ENCODE measurements at places on chromosomes 6 and 20.
A peak's percentile ranks its signal among the peaks of the same experiment; 100 is the strongest.

DNA sequence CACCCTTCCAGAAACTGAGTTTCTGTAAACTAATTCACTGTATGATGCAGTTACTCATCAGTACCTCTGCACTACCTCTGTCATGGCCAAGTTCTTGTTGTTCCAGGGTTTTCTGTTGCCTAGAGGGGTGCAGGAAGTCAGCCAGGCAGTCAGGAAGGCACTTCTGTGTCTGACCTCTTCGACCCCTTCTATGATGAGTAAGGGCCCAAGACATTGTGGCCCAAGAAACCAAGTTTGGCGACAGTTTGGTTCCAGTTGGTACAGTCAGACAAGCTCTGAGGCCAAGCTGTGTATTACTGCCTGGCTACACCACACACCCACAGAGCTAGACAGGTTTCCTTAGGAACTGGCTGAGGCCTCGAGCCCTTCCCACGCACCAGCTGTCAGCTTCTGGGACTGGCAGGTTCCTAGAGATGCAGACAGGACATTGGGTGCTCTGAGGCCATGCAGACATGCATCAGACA lies 41.2 kb downstream of the TRAF3IP2 start:
- DNase-seq = no peak

- DNase-seq = no peak
Measured at GRCh38 chr6:97437087-97437486, 154.1 kb upstream of the MMS22L start.

- no peak for DNase-seq
Measured at GRCh38 chr20:25437153-25437581, 29.7 kb downstream of the GINS1 start.

GRCh38 chr6:144749263-144749662 lies 464.1 kb downstream of the UTRN start:
- no peak for DNase-seq

GRCh38 chr6:6534399-6534798 lies 54.1 kb upstream of the LY86 start:
- no peak for DNase-seq

GRCh38 chr20:965956-966355 lies 36.2 kb downstream of the RSPO4 start:
- DNase-seq = no peak

GRCh38 chr6:6943421-6943820 lies 164.3 kb upstream of the RREB1 start:
- DNase-seq = no peak

DNA sequence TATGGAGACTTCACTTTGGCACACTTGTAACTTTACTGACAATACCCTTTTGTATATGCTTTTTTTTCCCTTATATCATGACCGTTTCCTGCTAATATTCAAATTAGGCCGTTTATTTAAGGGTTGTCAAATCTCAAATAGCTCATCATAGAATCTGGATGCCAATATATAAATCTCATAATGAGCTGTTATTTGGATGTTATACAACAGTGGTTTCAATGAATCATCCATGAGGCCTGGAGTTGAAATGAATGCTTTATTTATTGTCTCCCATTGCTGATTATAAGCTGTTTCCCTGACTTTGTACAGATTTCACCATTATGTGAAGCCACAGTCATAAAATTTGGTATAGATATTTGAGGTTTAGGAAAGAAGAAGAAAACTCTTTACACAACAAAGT lies 256.1 kb downstream of the PLCB1 start:
- no peak for DNase-seq

DNA sequence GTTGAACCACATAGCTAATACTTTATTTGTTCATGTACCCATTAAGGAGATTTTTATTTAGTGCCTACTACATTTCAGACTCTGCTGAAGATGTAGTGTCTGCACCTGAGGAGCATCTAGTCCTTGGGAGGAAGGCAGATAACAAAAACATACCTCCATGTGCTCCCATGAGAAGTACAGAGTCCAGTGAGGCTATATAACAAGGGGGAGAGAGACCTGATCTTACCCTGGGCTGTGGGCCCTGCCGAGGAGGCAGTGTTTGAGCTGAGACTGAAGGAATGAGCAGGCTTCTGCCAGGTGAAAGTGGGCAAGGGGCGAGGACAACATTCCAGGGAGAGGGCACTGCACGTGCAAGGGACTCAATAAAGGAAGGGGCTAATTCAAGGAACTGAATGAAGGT lies 12.1 kb downstream of the MANBAL start:
- DNase-seq = no peak

DNA sequence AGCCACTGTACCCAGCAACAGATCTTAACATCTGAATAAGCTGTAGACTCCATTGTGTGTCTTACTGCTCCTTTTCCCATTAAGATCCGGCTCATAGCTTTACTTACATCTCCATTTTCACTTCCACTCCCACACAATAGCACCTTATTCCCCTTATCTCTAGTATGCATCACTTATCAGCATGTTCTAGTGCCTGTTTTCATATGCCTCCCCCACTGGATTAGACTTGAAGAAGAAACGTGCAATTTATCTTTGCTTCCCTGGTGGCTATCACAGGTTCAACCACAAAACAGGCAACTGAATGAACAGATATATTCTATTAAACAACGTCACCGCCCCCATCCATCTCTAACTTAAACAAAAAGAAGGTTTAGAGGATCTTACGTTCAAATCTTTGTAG lies 12.1 kb downstream of the SSR1 start:
- DNase-seq = no peak

DNA sequence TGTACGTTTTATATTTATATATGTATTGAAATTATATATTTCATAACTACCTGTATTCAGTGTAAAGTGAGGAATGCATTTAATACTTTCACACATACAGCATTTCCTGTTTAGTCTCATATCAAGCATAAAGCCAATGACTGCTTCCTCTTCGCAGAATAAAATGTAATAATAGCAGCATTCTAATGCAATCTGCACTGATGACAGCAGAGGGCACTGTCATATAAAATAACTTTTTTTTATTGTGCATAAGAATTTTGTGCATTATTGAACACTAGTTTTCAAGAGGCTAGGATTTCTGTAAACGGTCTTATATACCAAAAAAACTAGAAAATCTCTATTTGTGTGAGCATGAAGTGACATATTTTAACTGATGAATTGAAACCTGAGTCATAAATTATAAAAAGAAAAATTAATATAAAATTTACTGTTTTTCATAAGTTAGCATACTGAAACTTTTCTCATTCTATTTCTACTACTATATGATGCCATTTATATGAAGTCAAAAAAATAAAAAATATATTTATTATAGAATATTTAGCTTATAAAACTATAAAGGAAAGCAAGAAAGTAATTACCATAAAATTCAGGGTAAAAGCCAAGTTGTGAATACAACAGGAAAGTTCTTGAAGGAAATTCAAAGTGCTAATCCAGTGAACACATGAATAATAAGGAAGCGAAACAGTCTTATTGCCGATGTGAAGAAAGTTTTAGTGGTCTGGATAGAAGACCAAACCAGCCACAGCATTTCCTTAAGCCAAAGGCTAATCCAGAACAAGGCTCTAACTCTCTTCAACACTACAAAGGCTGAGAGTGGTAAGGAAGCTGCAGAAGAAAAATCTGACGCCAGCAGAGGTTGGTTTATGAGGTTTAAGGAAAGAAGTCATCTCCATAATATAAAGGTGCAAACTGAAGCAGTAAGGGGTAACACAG lies 36.3 kb downstream of the RNF146 start:
- no peak for DNase-seq

DNA sequence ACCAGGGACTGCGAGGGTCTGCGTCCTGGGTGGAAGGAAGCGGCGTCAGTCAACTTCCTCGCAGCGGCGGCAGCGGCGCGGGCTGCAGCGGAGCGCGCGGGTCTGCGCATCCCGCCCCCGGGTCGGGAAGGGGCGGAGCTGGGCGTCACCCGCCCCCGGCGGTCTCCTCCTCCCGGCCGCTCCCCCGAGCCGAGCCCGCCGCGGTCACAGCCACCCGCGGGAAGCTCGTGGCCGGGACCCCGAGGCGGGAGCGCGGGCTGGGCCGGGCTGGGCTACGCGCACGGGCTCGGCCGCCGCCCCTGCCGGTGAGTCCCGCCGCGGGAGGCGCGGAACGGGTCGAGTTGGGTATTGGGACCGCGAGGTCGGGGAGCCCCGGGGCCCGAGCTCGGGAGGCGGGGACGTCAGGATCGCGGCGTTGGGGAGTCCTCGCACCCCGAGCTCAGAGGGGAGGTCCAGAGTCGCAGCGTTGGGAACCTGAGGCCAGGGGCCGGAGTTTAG lies at the start of gene PAQR8:
TSS of gene PAQR8 (plus strand) at position 207 of the 498 bp plus-strand sequence. CDS start 41,063 bp downstream, outside the sequence.
- DNase-seq = peak; percentile 74

DNA sequence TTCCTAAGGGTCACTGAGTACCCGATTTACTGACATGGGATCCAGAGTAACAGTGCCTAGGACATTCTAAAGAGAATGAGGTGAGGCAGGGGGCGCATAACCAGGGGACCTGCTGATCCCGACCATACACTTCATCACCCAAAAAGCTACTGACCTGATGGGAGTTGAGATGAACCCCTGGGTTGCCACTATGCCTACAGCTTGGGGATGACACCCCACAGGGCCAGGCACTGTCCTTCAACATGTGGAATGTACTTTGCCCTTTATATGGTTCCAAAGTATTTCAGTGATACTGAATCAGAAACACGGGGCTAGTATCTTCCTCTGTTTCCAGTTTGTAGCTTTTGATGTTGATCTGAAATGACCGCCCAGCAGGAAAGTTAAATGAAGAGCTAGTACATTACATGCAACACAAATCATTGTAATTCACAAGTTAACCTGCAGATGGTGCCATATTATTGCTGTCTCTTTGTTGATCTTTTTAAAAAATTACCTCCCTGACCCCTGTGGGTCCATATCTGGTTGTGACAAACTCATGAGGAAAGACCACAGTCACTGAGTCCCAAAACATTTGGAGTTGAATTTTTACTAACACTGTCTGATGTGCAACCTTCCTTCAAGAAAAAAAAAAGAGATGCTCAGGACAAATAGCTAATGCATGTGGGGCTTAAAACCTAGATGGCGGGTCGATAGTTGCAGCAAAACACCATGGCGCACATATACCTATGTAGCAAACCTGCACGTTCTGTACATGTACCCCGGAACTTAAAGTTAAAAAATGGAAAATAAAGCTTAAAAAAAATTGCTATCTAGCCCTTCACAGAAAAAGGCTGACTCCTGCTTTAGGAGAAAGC lies 42.7 kb upstream of the GCNT2 start:
- DNase-seq = no peak

GRCh38 chr6:33761922-33762629 lies 15.4 kb upstream of the IP6K3 start:
- peak; percentile 55 for DNase-seq

DNA sequence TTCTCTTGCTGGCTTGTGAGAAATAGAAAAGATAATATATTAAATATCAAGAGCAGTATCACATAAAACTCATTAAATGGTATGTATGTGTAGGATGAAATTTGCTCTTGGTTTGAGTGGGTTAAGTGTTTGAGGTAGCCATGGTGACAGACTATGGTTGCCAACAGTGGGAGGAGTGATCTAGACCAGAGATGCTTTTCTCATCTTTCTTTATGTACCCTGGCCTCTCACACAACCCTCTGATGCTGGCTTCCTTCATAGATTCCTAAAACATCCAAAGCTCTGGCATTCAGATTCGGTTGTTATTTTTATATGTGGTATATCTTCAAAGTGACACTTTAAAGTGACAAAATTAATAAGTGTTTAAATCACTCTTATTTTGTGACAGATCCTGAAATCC lies 9.0 kb upstream of the MLIP start:
- no peak for DNase-seq

DNA sequence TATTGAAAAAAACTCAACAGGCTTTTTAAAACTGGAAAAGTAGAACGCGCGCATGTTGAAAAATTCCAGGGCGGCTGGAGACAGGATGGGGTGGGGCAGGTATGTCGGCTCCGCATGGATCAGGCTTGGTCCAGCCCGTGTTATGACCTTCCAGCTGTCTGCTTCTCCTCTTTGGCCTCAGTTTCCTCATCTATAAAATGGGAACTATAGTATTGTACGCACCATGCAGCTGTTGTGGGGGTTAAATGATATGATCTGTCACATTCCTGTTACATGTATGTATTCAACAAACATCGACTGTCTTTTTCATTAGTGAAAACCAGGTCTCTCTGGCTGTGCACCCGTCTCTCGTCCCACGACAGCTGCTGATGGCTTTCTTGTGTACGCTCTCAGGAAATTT lies 18.8 kb downstream of the PHACTR3 start:
- no peak for DNase-seq

Measured in NK-92 treated with Interleukin-12 subunit alpha and Interleukin-12 subunit beta, amount 100 ng/mL, for 24 hours (cell line).